T-helper 1 cell (primary cell): ENCODE measurements at places on chromosomes 6 and 20.

- no peak for DNase-seq
Measured at GRCh38 chr6:52511572-52512151, 65.2 kb downstream of the TRAM2 start.

DNA sequence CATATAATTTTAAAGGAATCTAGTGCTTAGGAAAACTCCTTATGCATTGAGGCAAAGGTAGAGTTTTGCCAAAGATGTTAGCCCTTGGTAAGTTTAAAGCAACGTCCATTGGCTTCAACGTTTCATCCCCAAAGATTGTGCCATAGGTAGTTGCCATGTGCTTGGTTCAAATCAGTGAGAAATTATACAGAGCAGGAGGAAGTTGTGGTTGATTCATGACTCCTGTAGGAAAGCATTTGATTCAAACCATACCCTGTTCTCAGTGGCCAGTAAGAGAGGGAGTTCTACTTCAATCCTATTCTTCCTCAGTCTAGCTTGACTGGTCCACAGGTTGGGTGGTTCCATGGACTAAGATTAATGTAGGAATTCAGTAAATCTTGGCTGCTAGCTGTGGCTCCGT lies 535.6 kb downstream of the QKI start:
- no peak for DNase-seq

DNA sequence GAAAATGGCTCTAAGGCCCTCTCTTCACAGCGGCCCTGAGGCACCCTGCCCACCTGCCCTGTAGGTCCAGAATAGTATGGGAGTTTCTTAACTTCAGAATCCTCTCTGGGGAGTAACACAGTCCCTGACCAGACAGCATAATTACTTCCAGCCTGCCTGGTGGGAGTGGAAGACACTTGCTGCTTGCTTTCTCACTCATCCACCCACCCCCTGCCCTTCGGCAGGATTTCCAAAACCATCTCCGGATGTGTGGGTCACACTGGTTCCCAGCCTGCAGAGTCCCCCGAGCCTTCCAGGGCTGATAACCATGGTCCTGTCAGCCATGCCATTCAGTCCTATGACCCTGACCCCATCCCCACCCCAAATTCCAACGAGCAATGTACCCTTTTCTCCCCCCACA lies 5.4 kb downstream of the SLC29A1 start:
- DNase-seq, result no peak

DNA sequence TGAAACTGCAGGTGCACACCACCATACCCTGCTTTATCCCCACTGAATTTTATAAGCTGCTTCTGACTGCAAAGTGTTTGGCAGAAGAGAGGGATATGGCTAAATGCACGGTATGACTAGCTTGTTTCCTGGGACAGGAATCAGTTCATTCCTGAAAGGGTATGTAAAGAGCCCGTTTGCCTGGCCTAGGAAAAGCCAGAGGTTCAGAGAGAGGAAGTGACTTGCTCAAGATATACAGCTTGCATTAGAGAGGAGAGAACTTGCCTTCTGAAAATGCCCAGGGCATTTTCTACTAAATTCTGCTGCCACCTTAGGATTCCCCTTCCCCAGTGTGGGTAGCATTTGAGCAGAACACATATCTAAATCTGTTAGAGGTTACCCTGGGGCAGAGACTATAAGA lies 683 bp upstream of the GCNT2 start:
- DNase-seq, result no peak

DNA sequence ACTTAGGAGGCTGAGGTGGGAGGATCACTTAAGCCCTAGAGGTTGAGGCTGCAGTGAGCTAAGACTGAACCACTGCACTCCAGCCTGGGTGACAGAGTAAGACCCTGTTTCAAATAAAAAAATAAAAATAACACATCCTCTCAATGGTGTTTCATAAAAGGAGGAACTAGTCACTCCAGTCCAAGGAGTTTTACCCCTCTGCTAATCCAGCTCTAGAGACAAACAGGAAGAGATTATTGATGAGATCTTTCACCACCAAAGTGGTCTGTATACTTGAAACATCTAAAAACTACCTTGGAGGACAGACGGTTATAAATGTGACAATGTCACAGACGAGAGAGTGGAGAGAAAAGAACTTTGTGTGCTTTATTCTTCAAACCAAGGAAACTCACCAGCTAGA lies 58.2 kb downstream of the PIGU start:
- DNase-seq, result no peak

DNA sequence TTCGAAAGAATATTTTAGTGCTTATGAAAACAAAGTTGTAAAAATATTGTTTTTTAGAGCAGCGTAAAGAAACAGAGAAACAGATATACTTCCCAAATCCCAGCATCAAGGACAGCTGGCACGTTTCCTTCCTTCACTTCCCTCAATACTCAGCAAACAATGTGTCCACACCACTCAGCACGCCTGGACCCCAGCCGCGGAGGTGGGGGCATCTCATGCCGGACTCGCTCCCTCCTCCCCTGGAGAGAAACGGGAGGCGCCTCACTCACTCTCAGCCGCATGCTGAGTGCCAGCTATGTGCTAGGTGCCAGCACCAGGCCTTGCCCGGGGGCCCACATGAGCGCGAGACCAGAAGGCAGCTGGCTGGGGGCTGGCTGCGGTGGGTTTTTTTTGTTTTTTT lies 34.7 kb downstream of the SLC2A4RG start:
- DNase-seq, result no peak

DNA sequence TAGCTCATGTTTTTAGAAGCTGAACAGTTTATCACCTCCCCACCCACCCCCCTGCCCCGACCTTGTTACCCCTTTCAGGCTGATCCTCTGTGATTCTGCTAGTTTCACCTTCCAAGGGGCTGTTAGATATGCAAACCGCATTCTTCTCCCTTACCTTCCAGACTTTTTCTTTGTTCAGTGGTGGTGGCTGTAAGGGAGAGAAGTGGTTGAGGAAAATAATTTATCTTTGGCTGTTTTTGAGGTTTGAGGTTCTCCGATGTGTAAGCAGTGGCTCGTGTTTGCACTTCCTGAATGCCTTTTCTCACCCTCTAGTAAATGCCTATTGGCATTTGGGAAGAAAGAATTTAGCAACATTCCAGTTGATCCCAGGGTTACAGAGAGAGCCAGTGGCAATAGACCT lies 69.4 kb upstream of the KCNG1 start:
- no peak for DNase-seq

- DNase-seq, result peak; percentile 17
Measured at GRCh38 chr6:52390361-52390727, 28.4 kb downstream of the PAQR8 start.

DNA sequence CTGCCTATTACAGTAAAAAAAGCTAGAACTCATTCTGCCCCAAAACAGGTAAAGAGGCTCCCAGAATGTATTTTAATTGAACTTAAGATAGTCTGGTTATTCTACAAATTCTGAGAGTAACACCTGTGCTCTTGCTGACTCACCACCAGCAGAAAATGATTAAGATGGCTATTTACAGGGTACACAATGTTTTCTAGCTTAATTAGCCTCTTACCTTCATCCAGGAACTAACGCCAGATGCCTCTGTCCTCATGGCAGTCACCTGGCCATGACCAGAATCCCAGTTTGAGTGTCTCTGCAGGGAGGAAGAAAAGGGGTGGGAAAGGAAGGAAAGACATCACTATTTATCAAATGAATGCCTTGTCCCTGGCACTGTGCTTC lies 31.3 kb upstream of the PPP1R3G start:
- DNase-seq, result no peak
